ENCODE measurements at places on chromosomes 2 and 18.

DNA sequence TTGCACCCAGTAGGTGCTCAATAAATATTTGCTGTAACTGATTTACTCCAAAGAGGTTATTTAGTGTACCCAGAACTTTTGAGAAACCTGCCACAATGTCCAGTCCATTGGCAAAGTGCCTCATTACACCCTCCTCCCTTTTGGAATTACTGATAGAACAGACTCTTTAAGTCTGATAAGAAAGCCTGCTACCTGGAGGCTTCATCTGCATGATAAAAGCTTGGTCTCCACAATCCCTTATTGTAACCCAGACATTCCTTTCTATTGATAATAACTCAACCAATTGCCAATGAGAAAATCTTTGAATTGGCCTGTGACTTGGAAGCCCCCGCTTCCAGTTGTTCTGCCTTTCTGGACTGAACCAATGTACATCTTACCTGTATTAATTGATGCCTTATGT is 281.2 kb upstream of the FBXO11 start:
- H3K27me3 ChIP-seq, result no peaks in the 10 kb centered on the region
- no peaks in the 10 kb centered on the region for H3K4me1 ChIP-seq
- DNase-seq, result no peak
- no peak overlapping the region for H3K4me3 ChIP-seq
- no peak overlapping the region for H3K27ac ChIP-seq

DNA sequence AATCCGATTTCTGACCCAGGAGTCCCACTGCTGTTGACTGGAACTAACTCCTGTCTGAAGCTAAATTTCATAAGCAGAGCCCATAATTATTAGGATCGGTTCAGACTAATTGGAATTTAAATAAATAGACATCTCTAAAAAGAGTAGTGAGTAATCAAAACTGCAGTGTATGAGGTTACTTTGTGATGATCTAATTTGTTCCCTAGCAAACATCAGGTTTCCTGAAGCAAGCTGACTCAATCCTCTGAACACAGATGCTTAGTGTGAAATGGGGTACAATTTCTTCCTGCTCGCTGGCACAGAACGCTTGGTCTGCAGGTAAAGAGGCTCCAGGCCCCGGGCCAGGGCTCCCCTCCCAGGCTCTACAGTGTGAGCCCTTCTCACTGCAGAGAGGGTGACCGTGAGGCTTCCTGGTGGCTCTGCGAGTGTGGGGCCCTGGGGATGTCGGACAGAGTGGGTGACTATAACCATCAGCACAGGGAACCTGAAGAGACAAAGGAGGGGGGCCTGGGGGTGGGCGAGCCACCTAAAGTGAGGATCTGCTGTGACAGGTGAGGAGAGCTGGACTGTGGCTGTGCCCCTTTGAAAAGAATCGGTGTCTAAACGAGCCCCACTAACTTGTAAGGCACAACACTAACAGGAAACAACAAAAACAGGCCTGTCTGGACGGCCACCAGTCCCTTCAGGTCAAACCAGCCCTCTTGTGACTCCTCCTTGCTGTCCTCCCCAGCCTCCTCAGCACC is 20.2 kb downstream of the CHST10 start:
- no peak overlapping the region for H3K27ac ChIP-seq
- H3K4me1 ChIP-seq, result no peaks in the 10 kb centered on the region
- H3K36me3 ChIP-seq, result peaks cover 61% of the 10 kb centered on the region
- DNase-seq, result no peak
- H3K4me3 ChIP-seq, result no peak overlapping the region
- H3K27me3 ChIP-seq, result no peaks in the 10 kb centered on the region

DNA sequence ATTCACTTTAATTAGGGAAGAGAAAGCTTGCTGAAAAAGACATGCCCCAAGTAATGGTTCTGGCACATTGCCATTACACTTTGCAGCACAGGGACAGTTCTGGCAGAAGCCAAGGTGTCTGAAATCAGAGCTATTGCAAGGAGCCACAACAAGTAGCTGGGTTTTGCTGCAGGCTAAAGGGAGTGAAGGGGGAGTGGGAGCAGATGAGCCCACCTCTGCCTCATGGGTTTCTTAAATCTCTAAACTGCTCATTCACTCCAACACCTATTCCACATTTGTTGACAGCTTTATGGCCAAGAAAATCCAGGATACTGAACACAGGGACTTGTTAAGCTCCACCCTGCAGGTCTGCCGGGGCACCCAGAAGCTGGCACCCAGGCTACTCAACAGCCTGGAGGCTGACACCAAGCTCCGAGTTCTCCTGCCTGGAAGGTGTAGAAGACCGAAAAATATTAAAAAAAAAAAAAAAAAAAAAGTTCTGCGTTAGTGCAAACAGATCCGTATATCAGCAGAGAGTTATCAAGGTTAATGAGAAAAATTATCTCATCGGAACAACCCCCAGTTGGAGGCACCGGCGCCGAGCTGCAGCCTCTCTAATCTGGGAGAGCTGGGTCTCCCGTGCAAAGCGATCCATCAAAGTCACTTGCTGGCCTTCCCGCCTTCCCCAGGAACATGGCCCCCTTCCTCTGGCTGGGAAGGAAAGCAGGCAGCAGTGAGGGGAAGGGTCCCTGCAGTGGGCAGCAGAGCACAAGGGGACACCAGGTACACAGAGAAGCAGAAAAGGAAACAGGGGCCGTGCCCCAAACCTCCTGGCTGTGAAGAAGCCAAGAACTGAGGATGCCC is 123.7 kb downstream of the HNMT start:
- no peak overlapping the region for H3K4me3 ChIP-seq
- no peak for DNase-seq
- no peaks in the 10 kb centered on the region for H3K27me3 ChIP-seq
- H3K36me3 ChIP-seq, result no peaks in the 10 kb centered on the region

DNA sequence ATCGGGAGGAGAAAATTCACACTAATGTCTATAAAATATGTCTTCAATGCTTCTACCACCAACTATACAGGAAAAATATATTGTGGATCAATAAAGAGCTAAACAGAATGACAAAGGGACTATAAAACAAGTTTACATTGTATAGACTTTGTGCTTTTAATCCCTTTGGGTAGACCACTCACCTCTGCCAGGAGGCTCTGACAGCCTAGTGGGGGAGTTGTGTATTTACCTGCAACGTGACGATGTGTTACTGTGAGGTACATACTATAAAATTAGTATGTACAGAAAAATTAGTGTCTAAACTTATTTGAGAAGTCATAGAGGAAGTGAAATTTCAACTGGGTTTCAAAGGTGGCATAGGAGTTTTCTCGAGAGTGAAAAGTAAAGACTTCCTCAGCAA is 243.3 kb upstream of the REG3G start:
- H3K4me1 ChIP-seq, result no peaks in the 10 kb centered on the region
- no peaks in the 10 kb centered on the region for H3K27me3 ChIP-seq
- no peaks in the 10 kb centered on the region for H3K36me3 ChIP-seq
- no peak overlapping the region for H3K27ac ChIP-seq
- no peak for DNase-seq

DNA sequence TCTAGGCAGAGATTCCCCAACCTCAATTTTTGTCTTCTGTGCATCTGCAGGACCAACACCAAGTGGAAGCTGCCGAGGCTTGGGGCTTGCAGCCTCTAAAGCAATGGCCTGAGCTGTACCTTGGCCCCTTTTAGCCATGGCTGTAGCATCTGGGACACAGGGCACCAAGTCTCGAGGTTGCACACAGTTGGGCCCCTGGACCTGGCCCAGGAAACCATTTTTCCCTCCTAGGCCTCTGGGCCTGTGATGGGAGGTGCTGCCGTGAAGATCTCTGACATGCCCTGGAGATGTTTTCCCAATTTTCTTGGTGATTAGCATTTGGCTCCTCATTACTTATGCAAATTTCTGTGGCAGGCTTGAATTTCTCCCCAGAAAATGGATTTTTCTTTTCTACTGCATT is 105.7 kb upstream of the LDAH start:
- no peak overlapping the region for H3K4me3 ChIP-seq
- DNase-seq, result no peak

DNA sequence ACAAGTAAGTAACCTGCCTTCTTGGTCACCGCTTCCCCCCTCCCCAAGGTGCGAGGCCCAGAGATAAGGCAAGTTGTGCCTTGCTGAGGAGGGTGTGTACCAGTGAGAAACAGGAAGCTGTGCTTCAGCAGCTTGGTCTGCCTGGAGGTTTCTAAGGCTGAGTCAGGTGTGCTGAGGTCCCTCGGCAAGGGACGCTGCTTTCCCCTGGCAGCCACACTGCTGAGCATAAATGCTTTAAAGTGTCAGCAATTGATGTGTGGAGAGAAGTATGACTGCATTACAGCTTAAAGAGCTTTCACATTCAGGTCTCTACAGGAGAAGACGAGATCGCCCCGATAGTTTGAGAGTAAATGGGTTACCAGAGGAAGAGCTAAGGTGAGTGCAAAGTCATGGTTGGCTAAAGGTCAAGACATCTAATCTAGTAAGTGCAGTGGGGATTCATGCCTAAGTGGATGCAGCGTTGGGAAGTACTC is 86.9 kb downstream of the LIMS1 start:
- H3K4me1 ChIP-seq, result peaks cover 37% of the 10 kb centered on the region
- no peaks in the 10 kb centered on the region for H3K27me3 ChIP-seq
- DNase-seq, result peak; percentile 75
- H3K36me3 ChIP-seq, result no peaks in the 10 kb centered on the region

DNA sequence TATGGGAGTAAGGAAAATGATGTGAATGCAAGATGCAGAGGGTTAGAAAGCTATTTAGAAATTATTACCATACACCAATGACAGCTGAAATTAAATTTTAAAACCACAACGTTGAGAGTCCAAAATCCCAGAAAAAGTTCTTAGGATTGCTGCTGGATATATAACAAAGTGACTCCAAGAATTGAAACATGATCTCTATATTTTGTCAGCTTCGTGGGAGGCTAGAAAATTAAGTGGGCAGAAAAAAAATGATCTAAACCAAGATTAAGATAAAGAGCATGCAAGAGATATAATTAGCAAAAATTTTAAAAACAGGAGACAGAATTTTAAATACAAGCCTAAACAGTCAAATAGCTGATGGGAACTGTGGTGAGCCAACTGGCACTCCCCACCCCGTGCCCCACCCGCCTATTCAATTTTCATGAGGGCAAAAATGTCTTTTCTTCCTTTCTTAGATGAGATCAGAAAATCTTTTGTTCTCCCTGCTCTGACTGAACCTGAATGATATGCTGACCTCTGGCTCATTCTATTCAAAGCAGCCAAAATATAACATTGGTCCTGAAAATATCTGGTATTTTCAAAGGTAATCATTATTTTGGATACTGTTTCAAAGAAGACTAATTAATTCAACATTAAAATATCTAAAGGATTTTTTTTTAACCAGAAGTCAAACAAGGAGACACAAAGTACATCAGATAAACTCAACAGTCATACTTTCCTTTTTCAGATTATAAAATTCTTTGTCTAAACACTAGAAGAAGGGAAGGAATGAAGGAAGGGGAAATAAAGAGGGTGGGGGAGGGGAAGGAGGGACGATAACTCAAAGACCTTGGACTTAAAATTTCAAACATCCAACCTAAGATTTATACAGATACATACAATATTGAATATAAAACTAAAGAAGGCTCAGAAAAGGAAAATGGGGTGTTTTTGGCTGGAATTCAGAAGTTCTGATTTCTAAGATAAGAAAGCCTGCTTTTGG is 12.2 kb downstream of the KANSL3 start:
- H3K36me3 ChIP-seq, result peaks cover 75% of the 10 kb centered on the region
- no peaks in the 10 kb centered on the region for H3K27me3 ChIP-seq
- DNase-seq, result no peak
- H3K4me3 ChIP-seq, result no peak overlapping the region

DNA sequence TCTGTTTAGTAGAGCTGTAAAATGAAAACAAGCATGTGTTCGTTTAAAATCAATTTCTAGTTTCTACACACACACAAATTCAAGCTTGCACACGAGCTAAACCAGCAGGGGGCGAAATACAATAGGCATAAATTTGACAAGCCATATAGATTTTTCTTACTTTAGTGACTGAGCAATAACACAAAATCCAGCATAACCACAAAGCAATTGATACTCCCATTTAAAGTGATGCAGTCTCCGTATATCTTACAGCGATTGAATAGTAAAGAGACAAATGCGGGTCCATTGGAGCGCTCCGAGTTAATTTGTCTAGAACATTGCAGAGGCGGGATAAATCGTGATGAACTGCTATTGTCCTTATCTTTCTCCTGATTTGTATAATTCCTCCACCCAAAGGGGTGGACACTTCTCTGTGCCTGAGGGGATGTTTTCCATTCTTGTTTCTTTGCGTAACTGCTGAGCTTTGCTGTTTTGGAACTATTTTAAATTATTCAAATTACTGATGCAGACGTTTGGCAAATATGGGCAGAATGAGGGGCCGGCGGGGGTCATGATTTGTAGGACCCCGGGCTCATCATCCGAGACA is 1.2 kb upstream of the AFTPH start:
- H3K4me1 ChIP-seq, result peaks cover 34% of the 10 kb centered on the region
- H3K27ac ChIP-seq, result peak overlapping the region; percentile 34
- H3K4me3 ChIP-seq, result peak overlapping the region; percentile 69
- DNase-seq, result peak; percentile 72
